ENCODE measurements at places on chromosomes 12 and 14. TPM values are rescaled to one million over a fixed set of nuclear protein-coding genes. Genes with fewer than 3 reads are reported as not detected.

Gene YARS2
- 35.3 TPM for total RNA-seq

GRCh38 chr12:108852674-108853309 lies 4.6 kb downstream of the SSH1 start:
- H3K4me3 ChIP-seq, result no peak overlapping the region
- no peaks in the 10 kb centered on the region for H3K27me3 ChIP-seq
- DNase-seq, result no peak

- peaks cover 14% of the 10 kb centered on the region for H3K4me1 ChIP-seq
- no peak overlapping the region for H3K4me3 ChIP-seq
- no peak overlapping the region for H3K27ac ChIP-seq
- DNase-seq, result peak; percentile 24
- H3K27me3 ChIP-seq, result peaks cover 9% of the 10 kb centered on the region
Measured at GRCh38 chr14:103880348-103881267, 33.2 kb upstream of the PPP1R13B start.

DNA sequence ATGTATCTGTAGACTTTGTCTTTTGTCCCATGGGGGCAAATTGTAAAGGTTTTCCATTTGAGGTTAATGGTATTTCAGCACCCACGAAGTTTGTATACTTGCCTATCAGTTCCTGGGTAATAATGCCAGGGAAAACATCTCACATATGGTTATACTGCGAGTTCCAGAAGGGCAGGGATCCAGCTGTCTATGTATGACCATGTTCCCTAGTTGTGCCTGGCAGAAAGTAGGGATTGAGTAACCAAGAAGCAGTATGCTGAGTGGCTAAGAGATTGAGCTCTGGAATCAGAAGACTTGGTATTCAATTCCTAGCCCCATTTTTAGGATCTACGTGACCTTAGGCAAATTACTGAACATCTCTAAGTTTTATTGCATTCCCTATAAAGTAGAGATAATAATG lies 173.2 kb upstream of the PWP1 start:
- DNase-seq, result no peak
- H3K27ac ChIP-seq, result no peak overlapping the region
- H3K36me3 ChIP-seq, result no peaks in the 10 kb centered on the region
- H3K27me3 ChIP-seq, result no peaks in the 10 kb centered on the region
- peaks cover 8% of the 10 kb centered on the region for H3K4me1 ChIP-seq

DNA sequence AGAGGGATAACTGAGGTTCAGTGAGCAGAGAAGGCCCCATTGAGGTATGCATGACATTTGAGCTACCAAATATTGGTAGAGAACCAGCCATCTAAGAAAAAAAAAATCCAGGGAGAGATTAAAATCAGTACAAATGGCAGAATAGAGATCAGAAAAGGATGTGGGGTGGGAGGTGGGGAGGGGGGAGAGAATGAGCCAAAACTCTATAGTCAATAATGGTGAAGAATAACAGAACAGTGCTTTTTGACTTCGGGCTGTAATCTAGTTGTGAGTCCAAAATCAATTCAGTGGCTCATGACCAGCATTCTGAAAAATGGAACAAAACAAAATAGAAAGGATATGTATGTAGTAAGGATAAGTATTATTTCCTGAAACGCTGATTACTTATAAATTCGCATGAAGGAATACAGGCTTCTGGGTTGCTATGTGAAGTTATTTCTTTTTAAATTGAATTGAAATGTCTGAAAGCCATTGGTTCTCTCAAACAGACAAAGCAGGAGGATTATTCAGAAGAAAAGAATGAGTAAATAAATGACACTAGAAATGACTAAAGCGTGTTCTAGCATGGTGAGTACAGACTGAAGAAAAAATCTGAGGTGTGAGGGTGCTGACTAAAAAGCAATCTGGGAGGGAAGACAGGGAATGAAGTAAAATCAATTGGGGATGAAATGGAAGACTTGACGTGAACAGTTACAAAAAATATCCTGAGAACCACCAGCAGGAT lies 72.4 kb downstream of the ATP2B1 start:
- no peaks in the 10 kb centered on the region for H3K27me3 ChIP-seq
- DNase-seq, result no peak
- no peaks in the 10 kb centered on the region for H3K4me1 ChIP-seq
- peaks cover 7% of the 10 kb centered on the region for H3K36me3 ChIP-seq
- no peak overlapping the region for H3K4me3 ChIP-seq
- H3K27ac ChIP-seq, result no peak overlapping the region

Gene BRI3BP
- total RNA-seq, result 2.5 TPM

DNA sequence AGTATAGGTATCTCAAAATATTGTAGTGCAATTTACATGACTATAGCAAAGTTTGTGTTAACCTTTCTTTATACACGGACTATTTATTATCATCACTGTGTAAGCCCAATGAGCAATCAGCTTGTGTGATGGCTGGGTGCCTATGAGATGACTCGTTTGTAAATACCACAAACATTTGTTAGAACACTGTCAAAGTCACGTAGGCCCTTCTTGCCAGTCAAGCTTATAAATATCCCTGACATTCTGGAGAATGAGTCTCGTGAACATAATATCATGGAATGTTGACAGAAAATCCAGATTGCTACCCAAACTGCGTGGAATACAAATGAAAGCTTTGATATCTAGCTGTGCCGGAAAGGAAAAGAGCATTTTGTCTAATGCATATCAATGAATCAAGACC lies 648.3 kb upstream of the MDGA2 start:
- no peak overlapping the region for H3K27ac ChIP-seq
- peaks cover 48% of the 10 kb centered on the region for H3K27me3 ChIP-seq
- no peak overlapping the region for H3K4me3 ChIP-seq
- H3K4me1 ChIP-seq, result no peaks in the 10 kb centered on the region

DNA sequence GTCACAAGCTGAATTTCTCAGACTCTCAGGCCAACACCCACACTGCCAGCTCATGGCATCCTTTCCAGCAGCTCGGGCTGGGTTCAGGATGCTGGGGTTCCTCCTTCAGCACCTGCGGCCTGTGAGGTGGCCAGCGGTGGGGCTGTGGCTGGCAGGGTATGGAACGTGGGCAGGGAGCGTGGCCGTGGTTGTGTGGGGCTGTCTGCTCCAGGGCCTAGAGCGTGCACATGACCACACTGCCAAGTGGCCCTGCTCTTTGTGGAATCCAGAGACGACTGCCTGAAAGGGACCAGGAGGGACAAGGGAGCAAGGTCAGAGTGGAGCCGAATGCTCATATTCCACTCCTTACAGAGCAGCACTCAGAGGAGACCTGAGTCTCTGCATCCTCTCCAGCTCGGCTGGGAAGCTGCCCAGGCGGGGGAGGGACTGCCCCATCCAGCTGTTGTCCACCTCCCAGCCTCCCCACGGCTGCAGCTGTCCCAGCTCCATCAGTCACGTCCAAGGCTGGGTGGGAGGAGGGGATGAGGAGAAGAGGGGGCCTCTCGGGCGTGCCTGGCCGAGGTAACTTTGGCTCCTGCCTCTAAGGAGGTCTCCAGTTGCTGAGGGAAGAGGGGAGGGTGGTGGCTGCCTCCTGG lies 71.3 kb downstream of the TSPAN9 start:
- no peak overlapping the region for H3K4me3 ChIP-seq
- H3K27ac ChIP-seq, result no peak overlapping the region

DNA sequence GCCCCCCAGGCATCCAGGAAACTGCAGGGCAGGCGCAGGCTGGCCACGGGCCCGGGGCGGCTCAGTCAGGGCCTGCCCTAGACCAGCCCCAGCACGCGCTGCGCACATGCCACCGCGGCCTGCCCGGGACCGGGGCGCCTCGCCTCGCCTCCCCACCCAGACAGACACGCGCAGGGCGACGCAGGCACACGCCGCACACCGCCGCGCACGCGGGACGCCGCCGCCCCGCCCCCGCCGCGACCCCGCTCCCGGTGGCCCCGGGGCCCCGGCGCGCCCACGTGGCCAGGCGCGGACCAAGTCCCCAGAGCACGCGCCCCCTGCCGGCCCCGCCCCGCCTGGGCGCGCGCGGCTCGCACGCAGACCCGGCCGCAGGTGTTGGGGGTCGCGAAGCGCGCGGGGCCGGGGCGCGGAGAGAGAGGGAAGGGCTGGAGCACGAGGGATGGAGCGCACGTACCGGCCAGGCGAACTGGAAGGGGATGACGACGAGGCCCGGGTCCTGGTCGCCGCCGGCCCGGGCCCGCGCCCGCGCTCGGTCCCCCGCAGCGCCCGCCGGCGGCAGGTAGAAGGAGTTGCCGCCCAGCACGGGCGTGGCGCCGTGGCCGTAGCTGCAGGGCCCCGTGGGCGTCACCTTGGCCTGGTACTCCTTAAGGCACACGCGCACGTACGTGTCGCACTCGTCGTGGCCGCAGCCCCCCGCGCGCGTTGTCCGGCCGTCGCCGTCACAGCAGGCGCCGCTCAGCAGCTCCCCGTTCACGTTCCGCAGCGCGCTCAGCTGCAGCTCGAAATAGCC lies 1.1 kb downstream of the JAG2 start:
- peaks cover 6% of the 10 kb centered on the region for H3K4me1 ChIP-seq
- no peak overlapping the region for H3K27ac ChIP-seq
- DNase-seq, result peak; percentile 66
- H3K27me3 ChIP-seq, result peaks cover 40% of the 10 kb centered on the region

Gene CBLN3
- total RNA-seq, result 0.25 TPM

GRCh38 chr14:68753690-68754089 lies 39.2 kb downstream of the ZFP36L1 start:
- no peak for DNase-seq
- H3K27me3 ChIP-seq, result no peaks in the 10 kb centered on the region
- no peaks in the 10 kb centered on the region for H3K36me3 ChIP-seq
- no peak overlapping the region for H3K4me3 ChIP-seq

Gene KRT75
- total RNA-seq, result not detected

Gene ARF3
- total RNA-seq, result 144 TPM

GRCh38 chr12:96227365-96228106 lies 33.4 kb downstream of the ELK3 start:
- H3K4me1 ChIP-seq, result no peaks in the 10 kb centered on the region
- H3K4me3 ChIP-seq, result no peak overlapping the region
- H3K27me3 ChIP-seq, result no peaks in the 10 kb centered on the region
- DNase-seq, result no peak
- H3K27ac ChIP-seq, result no peak overlapping the region

- peaks cover 11% of the 10 kb centered on the region for H3K4me1 ChIP-seq
- no peaks in the 10 kb centered on the region for H3K27me3 ChIP-seq
- H3K27ac ChIP-seq, result no peak overlapping the region
- DNase-seq, result peak; percentile 78
- no peak overlapping the region for H3K4me3 ChIP-seq
Measured at GRCh38 chr12:47837190-47838171, 17.8 kb upstream of the HDAC7 start.

Gene TAS2R13
- total RNA-seq, result 2.4 TPM

- no peak for DNase-seq
- H3K4me1 ChIP-seq, result no peaks in the 10 kb centered on the region
- H3K36me3 ChIP-seq, result no peaks in the 10 kb centered on the region
- no peak overlapping the region for H3K27ac ChIP-seq
- H3K4me3 ChIP-seq, result no peak overlapping the region
Measured at GRCh38 chr12:128607641-128608040, 216.1 kb downstream of the SLC15A4 start.

DNA sequence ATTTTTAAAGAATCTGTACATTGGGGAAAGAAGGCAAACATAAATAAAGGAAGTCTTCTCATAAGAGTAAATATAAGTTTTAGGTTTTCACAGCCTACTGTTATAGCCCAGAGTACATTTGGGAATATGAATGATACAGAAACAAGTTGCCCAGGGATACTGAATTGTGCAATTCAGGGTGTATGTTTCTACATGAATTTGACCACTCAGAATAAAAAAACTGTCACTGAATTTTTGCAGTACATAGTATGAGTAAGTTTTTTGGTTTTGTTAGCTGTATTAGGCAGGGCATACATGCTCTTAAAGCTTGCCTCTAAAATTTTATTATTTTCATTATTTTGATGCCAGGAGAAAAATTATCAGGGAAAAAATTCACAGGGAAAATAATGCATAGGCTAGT lies 6.6 kb upstream of the PCNX4 start:
- no peak overlapping the region for H3K4me3 ChIP-seq
- H3K4me1 ChIP-seq, result peaks cover 1% of the 10 kb centered on the region

Gene KRT80
- total RNA-seq, result 0.12 TPM

GRCh38 chr12:48442179-48442847 lies 30.0 kb upstream of the ANP32D start:
- H3K4me1 ChIP-seq, result peaks cover 60% of the 10 kb centered on the region
- no peaks in the 10 kb centered on the region for H3K27me3 ChIP-seq
- H3K36me3 ChIP-seq, result no peaks in the 10 kb centered on the region
- no peak overlapping the region for H3K27ac ChIP-seq
- DNase-seq, result peak; percentile 30

Gene IL31
- total RNA-seq, result not detected

GRCh38 chr14:56357428-56357827 lies 222.2 kb upstream of the TMEM260 start:
- no peaks in the 10 kb centered on the region for H3K36me3 ChIP-seq
- no peak overlapping the region for H3K4me3 ChIP-seq
- no peak overlapping the region for H3K27ac ChIP-seq
- no peaks in the 10 kb centered on the region for H3K4me1 ChIP-seq

GRCh38 chr12:630656-631632 lies 32.3 kb downstream of the NINJ2 start:
- no peaks in the 10 kb centered on the region for H3K27me3 ChIP-seq
- H3K36me3 ChIP-seq, result no peaks in the 10 kb centered on the region
- peaks cover 18% of the 10 kb centered on the region for H3K4me1 ChIP-seq
- no peak overlapping the region for H3K27ac ChIP-seq

- no peak for DNase-seq
- no peaks in the 10 kb centered on the region for H3K4me1 ChIP-seq
- H3K27me3 ChIP-seq, result no peaks in the 10 kb centered on the region
- no peaks in the 10 kb centered on the region for H3K36me3 ChIP-seq
- no peak overlapping the region for H3K4me3 ChIP-seq
Measured at GRCh38 chr14:63443361-63443760, 99.8 kb downstream of the PPP2R5E start.

- H3K4me1 ChIP-seq, result no peaks in the 10 kb centered on the region
- no peak overlapping the region for H3K27ac ChIP-seq
- DNase-seq, result no peak
- no peaks in the 10 kb centered on the region for H3K36me3 ChIP-seq
Measured at GRCh38 chr12:107165581-107165980, 72.2 kb upstream of the CRY1 start.

GRCh38 chr12:89156862-89157262 lies 195.4 kb downstream of the DUSP6 start:
- peaks cover 18% of the 10 kb centered on the region for H3K4me1 ChIP-seq
- H3K36me3 ChIP-seq, result no peaks in the 10 kb centered on the region
- H3K4me3 ChIP-seq, result no peak overlapping the region
- no peak for DNase-seq

DNA sequence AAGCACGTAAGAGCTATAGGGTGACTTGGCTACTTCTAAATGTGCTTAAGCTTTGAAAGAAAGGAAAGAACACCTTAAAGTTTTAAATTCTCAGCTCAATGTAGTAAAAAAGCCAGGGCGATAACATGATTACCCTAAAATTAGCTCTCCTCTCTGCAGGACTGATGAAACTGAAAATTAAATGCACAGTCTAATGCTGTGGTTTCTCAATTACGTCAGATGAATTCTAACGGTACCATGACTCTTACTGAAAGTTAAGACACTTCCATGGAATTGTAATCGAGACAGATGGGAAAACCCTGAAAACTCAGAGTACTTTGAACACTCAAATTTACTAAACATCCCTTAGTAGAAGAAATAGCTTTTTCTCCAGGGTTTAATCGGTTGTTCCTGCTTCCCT lies 25.9 kb upstream of the PRKD1 start:
- no peak overlapping the region for H3K27ac ChIP-seq
- DNase-seq, result no peak
- H3K4me3 ChIP-seq, result no peak overlapping the region

Gene PLCZ1
- not detected for total RNA-seq

- H3K36me3 ChIP-seq, result no peaks in the 10 kb centered on the region
- H3K27me3 ChIP-seq, result no peaks in the 10 kb centered on the region
Measured at GRCh38 chr12:27843714-27844245, 63.7 kb upstream of the MANSC4 start.

- H3K27me3 ChIP-seq, result no peaks in the 10 kb centered on the region
- peaks cover 11% of the 10 kb centered on the region for H3K4me1 ChIP-seq
- DNase-seq, result no peak
- H3K36me3 ChIP-seq, result no peaks in the 10 kb centered on the region
Measured at GRCh38 chr14:104037903-104038302, 47.6 kb upstream of the ASPG start.
